ENCODE measurements at places on chromosomes 2 and 18.

DNA sequence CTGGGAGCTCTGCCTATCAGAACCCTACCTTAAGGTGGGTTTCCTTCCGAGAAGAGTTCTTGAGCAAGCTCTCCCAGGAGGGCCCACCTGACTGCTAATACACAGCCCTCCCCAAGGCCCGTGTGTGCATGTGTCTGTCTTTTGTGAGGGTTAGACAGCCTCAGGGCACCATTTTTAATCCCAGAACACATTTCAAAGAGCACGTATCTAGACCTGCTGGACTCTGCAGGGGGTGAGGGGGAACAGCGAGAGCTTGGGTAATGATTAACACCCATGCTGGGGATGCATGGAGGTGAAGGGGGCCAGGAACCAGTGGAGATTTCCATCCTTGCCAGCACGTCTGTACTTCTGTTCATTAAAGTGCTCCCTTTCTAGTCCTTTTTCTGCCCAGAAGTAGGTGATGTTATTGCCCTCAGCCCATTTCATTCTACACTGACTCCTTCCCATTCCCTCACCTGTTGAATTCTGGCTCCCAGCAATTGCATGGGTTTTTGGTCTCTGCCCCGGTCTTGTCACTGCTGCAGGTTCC lies 6.5 kb downstream of the TMEM37 start:
- DNase-seq = no peak

DNA sequence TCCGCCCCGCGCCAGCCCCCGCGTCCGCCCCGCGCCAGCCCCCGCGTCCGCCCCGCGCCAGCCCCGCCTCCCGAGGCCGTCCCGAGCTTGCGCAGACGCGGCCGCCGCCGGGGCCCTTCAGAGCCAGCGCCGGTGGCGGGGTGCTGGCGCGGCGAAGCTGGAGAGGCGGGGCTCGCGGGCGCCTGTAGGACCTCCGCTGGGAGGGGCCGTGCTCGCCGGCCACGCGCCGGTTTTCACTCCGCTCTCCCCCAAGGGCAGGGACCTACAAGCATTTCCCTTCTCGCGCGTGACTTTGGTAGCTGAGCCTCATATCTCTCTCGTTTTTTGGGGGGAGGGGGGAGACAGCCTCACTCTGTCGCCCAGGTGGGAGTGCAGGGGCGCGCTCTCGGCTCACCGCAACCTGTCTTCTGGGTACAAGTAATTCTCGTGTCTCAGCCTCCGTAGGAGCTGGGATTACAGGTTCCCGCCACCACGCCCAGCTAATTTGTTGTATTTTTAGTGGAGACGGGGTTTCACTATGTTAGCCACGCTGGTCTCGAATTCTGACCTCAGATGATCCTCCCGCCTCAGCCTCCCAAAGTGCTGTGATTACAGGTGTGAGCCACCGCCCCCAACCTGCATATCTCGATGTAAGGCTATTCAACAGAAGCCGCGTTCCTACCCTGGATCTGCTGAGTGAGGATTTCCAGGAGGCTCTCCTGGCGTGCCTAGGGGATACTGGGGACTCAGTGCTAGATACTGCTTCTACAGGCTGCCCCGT lies at the start of gene ZNF514:
TSS of gene ZNF514 (minus strand) at position 159 of the 760 bp plus-strand sequence. CDS start 6,595 bp downstream, outside the sequence.
- peak; percentile 79 for DNase-seq

- no peak for DNase-seq
These were observed 119.8 kb downstream of the LAMA1 start for GRCh38 chr18:6997808-6998207.

DNA sequence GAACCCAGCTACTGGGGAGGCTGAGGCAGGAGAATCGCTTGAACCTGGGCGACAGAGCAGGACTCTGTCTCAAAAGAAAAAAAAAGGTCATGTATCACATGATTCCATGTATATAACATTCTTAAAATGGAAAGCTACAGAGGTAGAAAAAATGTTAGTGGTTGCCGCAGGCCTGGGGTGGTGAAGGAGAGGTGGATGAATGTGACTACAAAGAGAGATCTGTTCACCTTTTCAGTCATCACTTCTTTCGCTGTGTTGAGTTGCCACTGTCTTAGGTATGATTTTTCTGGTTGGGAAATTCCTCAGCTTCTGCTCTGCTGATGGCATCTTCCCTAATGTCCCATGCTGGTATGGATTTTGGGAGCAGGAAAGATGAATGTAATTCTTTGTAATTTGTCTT lies 5.3 kb upstream of the SNRNP27 start:
- no peak for DNase-seq

DNA sequence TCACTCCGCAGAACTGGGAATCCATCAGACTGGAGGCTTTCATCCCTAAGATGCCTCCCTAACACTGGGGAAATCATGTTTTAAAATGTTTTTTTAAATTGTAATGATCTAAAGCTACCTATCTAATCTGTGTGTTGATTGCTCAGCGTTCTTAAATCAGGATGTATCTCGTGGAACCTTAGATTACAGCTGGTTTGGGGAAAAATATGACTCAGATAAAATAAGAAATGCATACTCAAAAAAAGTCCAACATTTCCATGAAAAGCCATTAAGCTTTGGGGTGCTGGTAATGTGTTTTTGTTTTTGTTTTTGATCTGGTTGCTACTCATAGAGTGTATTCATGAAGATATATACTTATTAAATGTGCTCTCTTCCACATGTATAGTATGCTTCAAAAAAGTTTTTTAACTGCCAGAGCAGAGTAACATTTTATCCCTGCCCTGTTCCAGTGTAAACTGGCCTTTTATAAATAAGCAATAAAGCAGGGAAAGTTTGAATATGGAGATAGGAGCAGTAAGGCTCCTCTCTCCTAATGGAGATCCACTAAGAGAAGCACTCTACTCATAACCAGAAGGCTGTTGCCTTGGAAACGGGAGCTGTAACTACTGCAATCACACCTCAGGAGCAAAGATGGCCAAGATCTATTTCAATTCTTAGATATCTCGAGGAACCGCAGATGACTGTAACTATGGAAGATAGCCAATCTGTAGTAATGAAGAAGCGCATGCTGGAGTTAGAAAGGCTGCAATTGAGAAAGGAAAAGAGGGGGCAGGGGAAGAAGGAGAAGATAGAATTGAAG lies 41.6 kb downstream of the ANKRD44 start:
- DNase-seq = no peak
